ENCODE measurements at places on chromosomes 3 and 15.

- DNase-seq: no peak
Measured at GRCh38 chr3:94162700-94163099, 99.8 kb downstream of the NSUN3 start.

GRCh38 chr3:57911593-57911992 is 96.6 kb upstream of the FLNB start:
- DNase-seq: no peak

GRCh38 chr3:26015752-26016151 is 225.9 kb downstream of the OXSM start:
- DNase-seq: no peak

GRCh38 chr3:31196881-31197364 is 302.5 kb upstream of the GADL1 start:
- no peak for DNase-seq

DNA sequence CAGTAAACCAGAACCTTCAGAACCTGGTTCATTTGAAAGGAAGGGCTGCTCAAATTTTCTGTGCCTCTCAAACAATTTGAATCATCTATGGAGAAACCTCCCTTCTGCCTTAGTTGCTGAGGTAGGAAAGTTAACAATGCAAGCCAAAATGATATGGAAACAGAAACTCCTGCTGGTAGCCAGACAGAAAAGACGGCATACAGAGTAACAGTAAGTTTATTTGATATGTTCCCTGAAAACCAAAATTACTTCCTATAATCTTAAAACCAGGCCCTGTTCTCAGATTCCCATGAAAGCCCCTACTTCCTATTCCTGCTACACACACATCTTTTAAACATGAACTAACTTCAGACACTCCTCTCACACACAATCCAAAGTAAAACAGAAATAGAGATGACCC is 86.2 kb downstream of the TBC1D5 start:
- no peak for DNase-seq

GRCh38 chr3:161585922-161586321 is 89.3 kb downstream of the OTOL1 start:
- DNase-seq: no peak

DNA sequence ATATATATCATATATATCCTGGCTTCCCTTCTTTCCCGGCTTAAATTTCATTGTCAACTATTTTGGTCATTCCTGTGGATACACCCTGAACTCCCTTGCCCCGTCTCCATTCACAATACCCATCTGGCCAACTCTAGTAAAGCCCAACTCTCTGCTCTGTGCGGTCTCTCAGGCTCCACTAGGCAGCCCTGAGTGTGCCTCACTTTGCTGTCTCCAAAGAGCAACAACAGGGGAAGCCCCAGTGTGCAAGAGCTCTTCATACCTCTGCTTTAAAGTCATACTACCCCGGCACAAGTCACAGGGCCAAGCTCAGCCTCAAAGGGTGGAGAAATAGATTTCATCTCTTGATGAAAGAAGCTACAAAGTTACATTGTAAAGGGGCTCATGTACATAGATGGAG is 18.9 kb upstream of the FEM1B start:
- no peak for DNase-seq
